Fibroblast of skin of right quadriceps (primary cell): ENCODE measurements at places on chromosomes 3 and 15.
A peak's percentile ranks its signal among the peaks of the same experiment; 100 is the strongest.

DNA sequence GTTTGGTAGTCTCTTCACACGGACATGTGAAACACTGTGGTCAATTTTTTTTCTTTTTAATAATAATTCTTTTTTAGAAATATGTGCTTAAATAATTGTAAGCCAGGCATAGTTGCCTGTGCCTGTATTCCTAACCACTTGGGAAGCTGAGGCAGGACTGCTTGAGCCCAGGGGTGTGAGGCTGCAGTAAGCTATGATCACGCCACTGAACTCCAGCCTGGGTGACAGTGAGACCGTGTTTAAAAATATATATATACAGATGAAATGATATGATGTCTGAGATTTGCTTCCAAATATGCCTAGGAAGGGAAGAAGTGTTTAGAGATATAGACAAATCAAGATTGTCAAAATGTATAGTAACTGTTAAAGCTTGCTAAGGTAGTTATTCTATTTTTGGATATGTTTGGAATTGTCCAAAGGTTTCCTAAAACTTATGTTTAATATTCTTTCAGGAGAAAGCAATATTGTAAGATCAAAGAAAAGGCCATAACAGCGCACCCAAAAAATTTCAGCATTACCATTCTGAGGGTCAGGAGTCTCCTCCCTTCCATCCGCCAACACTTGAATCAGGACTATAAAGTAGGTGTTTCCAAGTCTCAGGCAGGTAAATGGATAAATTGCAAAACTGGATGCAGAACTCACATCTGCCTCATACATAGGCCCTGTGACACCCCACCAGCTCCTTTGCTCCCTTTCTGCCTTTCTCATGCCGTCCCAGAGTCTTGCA lies 532 bp upstream of the SELENOT start:
- no peak for DNase-seq

DNA sequence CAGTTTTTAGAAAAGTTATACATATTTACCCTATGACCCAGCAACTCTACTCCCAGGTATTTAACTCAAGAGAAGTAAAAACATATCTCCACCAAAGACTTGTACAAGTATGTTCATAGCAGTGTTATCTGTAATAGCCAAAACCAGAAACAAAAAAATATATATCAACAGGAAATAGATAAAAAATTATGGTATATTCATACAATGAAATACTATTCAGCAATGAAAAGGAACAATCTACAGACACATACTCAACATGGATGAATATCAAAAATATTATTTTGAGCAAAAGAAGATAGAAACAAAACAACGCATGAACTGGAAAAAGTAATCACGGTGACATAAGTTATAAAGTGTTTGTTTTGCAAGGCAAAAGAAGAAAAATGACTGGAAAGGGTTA lies 72.4 kb downstream of the VPS13C start:
- DNase-seq: no peak

GRCh38 chr3:195754141-195754540 lies 33.4 kb downstream of the MUC20 start:
- no peak for DNase-seq

- DNase-seq: peak; percentile 17
These were observed 1.8 kb downstream of the PSTPIP1 start for GRCh38 chr15:76996526-76997401.

DNA sequence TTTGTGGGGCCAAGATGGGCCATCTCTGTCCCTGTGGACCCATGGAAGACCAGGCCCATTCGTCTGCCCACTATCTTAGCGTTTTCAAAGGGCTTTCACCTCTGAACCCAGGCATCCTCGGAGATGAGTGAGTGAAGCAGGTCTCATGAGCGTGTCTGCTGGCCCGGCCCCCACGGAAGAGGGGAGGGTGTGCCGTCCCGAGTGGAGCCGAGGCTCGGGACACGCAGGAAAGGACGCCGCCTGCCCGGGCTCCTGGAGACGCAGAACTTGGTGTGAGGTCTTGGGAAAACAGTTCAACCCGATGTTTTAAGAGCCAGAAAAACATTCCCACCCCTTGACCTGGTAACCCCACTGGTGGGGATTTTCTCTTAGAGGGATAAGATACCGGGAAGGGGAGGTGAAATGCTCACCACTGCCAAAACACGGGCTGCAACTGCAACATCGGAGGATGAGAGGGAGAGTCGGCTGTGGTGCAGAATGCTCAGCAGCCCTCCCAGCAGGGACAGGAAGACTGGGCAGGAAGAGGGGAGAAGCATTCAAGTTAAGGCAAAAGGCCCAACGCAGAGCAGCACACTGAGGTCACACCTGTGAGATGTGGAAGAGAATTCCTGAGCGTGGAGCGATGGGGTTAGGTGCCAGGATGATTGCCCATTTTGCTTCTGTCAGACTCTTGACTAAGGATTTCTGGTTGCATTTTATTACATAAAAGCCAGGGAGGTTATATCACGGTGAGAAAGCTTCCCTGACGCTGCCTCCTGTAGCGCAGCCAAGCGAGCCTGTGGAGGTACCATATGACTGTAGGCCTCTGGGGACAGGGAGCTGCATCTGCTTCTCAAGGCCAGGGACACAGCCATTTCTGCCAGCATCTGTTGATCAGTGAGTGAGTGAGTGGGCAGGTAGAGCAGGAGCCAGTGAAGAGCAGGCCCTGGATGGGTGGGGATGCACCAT lies 14.1 kb upstream of the STAB1 start:
- DNase-seq: no peak

- DNase-seq: no peak
These were observed 94.5 kb downstream of the ADAMTS9 start for GRCh38 chr3:64593350-64593749.

GRCh38 chr3:65960087-65960486 lies 78.6 kb downstream of the MAGI1 start:
- peak; percentile 68 for DNase-seq

- DNase-seq: no peak
These were observed 15.8 kb upstream of the SOX2 start for GRCh38 chr3:181695661-181696491.

GRCh38 chr3:168034152-168034928 lies 61.4 kb downstream of the GOLIM4 start:
- peak; percentile 47 for DNase-seq

- no peak for DNase-seq
These were observed 114.4 kb upstream of the POU1F1 start for GRCh38 chr3:87390821-87391220.

DNA sequence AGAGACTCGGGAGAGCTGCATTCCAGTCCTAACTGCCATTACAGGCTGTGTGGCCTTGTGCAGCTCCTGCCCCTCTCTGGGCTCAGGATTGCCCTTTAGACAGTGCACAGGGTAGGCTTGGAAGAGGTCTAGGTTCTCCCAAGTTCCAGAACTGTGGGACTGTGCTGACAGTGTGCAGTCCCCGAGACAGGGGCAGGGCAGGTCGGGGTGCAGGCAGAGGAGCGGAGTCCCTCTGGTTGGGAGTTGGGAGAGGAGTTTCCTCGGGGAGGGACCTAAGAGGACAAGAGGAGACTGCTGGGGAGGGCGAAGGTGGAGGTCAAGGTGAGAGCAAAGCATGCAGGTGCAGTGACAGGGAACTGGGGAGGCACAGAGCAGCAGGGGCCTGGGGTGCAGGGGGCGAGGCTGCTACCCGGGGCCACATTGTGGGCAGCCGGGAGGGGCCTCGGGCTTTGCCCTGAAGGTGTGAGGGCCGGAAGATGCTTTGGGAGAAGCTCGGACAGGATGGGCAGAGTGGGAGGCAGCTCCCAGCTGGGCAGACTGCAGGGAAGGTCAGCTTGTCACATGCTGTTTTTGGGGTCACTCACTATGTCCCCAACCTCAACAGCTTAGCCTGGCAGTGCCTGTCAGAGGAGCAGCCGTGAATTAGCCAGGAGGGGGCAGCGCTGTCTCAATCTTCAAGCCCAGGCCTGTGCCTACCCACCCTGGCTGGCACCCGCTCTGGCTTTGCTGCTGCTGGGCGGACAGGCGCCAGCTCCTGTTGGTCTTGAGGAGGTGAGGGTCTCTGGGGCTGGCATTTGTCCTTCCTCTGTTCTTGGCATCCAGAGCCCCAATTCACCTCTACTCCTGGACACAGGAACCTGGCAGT lies 15.4 kb upstream of the CSPG4 start:
- DNase-seq: no peak

DNA sequence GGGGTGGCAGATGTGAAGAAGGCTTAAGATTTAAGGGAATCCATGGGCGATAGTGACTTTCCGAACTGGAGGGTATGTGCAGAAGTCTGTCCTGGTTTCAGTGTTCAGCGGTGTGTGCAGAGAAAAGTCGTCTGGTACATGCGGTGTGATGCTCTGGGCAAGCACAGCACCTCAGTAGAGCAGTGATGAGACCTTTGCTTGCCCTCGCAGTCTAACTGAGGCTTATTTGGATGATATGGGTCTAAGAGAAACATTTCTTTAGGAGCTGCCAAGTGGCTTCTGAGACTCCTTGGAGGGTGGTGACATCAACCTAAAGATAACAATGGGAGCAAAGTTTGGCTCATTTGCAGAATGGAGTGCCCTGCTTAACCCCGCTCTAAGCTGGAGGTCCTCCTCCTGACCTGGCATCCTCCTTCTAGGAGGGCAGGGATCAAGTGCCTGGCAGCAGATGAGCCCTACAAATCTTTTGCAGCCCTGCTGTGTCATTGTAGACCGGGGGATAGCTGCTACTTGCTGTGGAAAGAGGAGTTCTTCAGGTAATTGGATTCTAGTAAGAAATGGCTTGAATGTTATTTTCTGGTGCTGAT lies 228.1 kb upstream of the AZI2 start:
- no peak for DNase-seq

DNA sequence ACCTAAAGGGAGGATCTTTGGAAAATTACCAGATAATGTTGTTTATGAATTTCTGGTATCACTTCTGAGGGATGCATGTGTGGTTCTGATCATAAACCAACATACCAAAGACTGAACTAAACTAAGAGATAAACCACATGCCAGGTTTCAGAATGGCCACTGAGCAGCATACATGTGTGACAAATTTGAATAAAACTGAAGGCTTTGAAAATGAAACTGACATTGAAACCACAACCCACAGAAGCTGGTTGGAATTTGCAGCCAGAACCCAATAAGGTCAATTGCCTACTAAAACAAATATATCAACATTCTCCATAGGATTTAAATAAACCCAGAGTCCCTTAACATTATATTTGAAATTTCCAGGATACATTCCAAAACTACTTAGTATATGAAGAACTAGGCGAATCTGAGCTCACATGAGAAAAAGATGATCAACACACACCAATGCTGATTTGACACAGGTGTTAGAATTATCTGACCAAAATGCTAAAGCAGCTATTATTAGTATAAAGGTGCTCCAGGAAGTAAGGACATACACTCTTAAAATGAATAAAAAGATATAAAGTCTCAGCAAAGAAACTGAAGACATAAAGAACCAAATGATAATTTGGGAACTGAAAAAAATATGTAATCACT lies 125.0 kb downstream of the ZNF280D start:
- peak; percentile 9 for DNase-seq

DNA sequence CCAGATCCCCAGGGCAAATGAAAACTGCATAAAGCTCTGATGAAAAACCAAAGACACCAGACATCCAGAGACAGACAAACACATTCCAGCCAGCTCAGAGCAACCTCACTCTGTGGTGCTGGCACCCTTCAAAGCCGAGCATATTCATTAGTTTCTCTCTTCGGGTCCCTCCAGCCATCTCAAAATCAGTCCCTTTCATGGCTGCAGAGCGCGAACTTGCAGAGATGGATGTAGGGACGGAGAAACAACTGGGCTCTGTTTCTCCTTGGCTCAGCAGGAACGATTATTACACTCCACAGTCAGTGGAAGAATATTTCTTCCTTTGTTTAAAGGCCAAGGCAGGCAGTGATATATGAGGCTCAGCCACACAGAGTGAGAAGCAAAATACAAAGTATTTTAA lies 50.4 kb upstream of the SYN2 start:
- DNase-seq: no peak

DNA sequence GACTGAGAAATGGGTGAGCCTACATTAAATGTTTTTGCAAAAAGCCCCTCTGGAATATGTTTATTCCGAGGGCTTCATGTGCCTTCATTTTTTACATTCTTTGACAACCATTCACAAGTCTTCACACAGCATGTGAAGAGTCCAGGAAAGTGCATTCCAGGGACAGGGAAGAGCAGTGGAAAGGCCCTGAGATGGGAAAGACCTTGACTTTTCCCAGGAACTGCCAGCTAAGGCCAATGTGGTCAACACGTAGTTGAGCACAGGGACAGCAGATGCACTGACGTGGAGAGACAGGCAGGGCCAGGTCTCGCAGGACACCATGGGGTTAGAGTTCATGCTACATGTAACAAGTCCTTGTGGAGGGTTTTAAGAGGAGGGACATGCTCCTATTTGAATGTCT lies 21.7 kb downstream of the SSR3 start:
- no peak for DNase-seq

GRCh38 chr3:15309662-15310335 lies 22.6 kb downstream of the SH3BP5 start:
- DNase-seq: peak; percentile 63

DNA sequence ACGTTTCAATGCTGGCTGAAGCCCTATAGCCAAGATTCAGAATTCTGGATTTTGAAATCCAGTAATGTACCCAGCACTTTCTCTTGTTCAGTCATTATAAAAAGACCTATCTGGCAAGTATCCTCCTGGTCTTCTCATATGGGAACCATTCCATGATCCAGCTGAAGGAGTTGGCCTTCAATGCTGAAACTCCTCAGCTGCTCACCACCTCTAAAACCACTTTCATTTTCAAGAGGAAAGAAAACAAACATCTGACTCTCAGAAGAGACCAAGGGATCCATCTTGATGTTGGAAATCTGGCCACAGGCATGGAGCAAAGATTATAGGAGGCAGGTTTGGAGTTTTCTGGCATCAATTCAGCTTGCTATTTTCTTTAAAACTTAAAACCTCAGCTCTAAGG lies 235.4 kb downstream of the FMN1 start:
- no peak for DNase-seq

- no peak for DNase-seq
These were observed 137.4 kb upstream of the UMPS start for GRCh38 chr3:124592658-124593441.

DNA sequence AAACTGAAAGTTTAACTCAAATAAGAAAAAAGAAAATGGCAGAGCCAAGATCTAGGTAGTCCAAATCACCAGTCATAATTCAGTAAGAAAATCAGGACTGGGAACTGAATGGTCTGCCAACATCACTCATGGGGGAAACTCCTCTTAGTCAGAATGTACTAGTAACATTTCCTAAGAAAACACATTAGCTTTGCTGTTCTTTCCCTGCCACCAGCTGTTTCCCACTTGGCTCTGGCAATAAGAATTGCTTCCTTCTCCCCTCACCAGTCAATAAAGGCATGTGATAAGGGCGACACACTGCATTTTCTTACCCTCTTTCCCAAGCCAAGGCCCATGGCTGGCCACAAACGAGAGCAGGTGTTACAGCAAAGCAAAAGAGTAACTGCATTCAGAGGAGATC lies 46.1 kb downstream of the PIK3R4 start:
- no peak for DNase-seq
